ENCODE measurements at places on chromosomes 6 and 20. TPM values are rescaled to one million over a fixed set of nuclear protein-coding genes. Genes with fewer than 3 reads are reported as not detected.

DNA sequence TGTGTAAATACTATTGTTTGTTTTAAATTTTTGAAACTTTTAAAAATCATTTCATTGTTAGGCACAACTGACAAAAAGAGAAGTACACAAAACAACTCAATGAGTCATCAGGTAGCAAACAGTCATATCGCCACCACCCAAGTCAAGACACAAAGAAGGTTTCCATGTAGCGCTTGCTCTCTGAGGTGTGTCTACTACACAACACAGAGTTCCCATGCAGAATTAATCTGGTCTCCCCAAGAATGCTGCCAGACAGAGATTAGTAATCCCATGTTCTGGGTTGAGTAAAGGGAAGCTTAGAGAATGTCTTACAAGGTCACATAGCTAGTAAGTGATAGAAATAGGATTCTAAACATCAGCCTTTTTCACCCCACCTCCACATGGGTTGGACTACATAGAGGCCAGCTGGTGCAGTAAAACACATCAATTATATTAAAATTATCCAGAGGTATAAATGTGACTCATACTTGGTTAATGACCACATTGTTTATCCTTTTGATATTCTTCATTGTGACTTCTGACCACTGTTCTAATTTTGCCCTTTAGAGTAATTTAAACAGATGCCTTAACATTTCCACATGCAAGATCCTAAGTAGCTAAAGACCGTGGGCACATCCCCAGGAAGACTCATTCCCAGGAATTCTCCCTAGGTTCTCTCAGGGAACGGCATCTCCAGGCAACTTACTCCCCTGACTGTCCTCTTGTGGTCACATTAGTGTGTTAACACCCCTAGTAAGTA lies 413.5 kb downstream of the PRKN start:
- no peak for DNase-seq
- H3K36me3 ChIP-seq, result no peaks in the 10 kb centered on the region
- H3K4me3 ChIP-seq, result no peak overlapping the region
- H3K4me1 ChIP-seq, result no peaks in the 10 kb centered on the region
- H3K27me3 ChIP-seq, result no peaks in the 10 kb centered on the region
- H3K27ac ChIP-seq, result no peak overlapping the region

GRCh38 chr20:7499201-7499600 lies 441.1 kb downstream of the HAO1 start:
- no peak overlapping the region for H3K4me3 ChIP-seq
- no peak overlapping the region for H3K27ac ChIP-seq
- H3K27me3 ChIP-seq, result no peaks in the 10 kb centered on the region

- peaks cover 1% of the 10 kb centered on the region for H3K36me3 ChIP-seq
- no peak overlapping the region for H3K4me3 ChIP-seq
- no peak for DNase-seq
- H3K27me3 ChIP-seq, result no peaks in the 10 kb centered on the region
Observed at GRCh38 chr6:131721161-131721560, 10.3 kb upstream of the CTAGE9 start.

GRCh38 chr6:34630040-34630439 lies 66.5 kb downstream of the ILRUN start:
- H3K27ac ChIP-seq, result no peak overlapping the region
- no peak overlapping the region for H3K4me3 ChIP-seq
- H3K27me3 ChIP-seq, result no peaks in the 10 kb centered on the region

DNA sequence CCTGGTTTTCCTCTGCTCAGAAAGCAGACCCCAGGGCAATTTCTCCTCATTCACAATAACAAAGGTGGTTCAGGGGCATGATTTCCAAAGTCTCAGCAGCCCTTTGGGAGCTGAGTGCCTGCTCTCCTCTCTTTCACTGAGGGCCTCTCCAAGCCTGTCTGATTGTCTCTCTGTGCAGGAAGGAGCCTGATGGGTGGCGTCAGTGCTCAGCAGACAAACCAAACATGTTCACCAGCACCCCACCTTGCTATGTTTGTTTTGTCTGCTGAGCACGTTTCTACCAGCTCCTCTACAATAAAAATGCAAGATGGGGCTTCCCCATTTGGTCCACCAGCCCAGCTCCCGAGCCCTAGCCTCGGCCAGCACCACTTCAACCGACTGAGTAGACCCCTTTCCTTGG lies 25.4 kb upstream of the TCP11 start:
- H3K4me3 ChIP-seq, result no peak overlapping the region
- H3K36me3 ChIP-seq, result no peaks in the 10 kb centered on the region
- H3K27ac ChIP-seq, result peak overlapping the region; percentile 50
- H3K27me3 ChIP-seq, result no peaks in the 10 kb centered on the region
- peaks cover 4% of the 10 kb centered on the region for H3K4me1 ChIP-seq
- DNase-seq, result no peak

- peaks cover 4% of the 10 kb centered on the region for H3K27me3 ChIP-seq
- no peak overlapping the region for H3K27ac ChIP-seq
- H3K4me1 ChIP-seq, result peaks cover 5% of the 10 kb centered on the region
- DNase-seq, result no peak
- H3K4me3 ChIP-seq, result no peak overlapping the region
- H3K36me3 ChIP-seq, result peaks cover 2% of the 10 kb centered on the region
Observed at GRCh38 chr6:105896821-105897095, 189.4 kb upstream of the PRDM1 start.

DNA sequence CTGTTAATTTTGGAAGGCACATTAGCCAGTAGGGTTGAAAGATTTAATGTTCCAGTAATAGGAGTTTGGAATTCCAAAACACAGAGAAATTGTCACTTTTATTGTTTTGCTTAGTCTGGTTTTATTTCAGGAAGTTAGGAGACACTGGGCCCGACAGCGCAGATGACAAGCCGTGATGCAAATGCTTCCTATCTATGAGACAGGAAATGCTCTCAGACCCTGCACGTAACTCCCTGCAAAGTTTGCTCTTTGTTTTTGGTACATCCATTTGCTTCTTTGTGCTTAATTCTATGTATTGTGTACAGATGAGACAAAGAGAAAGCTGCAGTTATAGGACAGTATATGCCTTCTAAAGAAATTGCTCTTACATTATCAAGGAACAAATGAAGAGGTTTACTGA lies 201.6 kb upstream of the SGK1 start:
- no peaks in the 10 kb centered on the region for H3K36me3 ChIP-seq
- no peak for DNase-seq
- H3K4me3 ChIP-seq, result no peak overlapping the region
- peak overlapping the region; percentile 71 for H3K27ac ChIP-seq
- H3K27me3 ChIP-seq, result no peaks in the 10 kb centered on the region
- H3K4me1 ChIP-seq, result peaks cover 38% of the 10 kb centered on the region

DNA sequence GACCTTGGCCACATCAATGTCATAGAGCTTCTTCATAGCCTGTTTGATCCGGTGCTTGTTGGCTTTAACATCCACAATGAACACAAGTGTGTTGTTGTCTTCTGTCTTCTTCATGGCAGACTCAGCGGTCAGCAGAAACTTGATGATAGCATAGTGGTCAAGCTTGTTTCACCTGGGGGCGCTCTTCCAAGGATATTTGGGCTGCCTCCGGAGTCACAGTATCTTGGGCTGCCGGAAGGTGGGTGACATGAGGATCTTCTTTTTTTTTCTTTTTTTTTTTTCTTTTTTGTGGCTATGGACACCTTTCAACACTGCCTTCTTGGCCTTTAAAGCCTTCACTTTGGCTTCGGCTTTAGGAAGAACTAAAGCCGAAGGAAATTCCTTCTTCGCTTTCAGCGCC lies 244.6 kb downstream of the GJA1 start:
- H3K27ac ChIP-seq, result no peak overlapping the region
- no peaks in the 10 kb centered on the region for H3K27me3 ChIP-seq
- peaks cover 7% of the 10 kb centered on the region for H3K4me1 ChIP-seq
- DNase-seq, result no peak
- no peak overlapping the region for H3K4me3 ChIP-seq
- H3K36me3 ChIP-seq, result no peaks in the 10 kb centered on the region

DNA sequence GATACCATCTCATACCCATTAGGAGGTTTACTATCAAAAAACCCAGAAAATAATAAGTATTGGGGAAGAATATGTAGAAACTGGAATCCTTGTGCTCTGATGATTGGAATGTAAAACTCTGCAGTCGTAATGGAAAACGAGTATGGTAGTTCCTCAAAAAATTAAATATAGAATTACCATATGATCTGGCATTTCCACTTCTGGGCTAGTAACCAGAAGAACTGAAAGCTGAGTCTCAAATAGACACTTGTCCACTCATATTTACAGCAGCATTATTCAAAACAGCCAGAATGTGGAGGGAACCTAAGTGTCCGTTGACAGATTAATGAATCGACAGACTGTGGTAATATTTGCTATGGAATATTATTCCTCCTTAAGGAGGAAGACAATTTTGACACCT lies 44.3 kb downstream of the FOXC1 start:
- peaks cover 12% of the 10 kb centered on the region for H3K4me1 ChIP-seq
- no peak overlapping the region for H3K4me3 ChIP-seq
- H3K36me3 ChIP-seq, result peaks cover 7% of the 10 kb centered on the region

GRCh38 chr6:158496700-158497099 lies 63.2 kb upstream of the TMEM181 start:
- DNase-seq, result no peak
- H3K4me3 ChIP-seq, result no peak overlapping the region
- no peaks in the 10 kb centered on the region for H3K4me1 ChIP-seq
- H3K27ac ChIP-seq, result no peak overlapping the region
- H3K27me3 ChIP-seq, result no peaks in the 10 kb centered on the region

- no peak overlapping the region for H3K27ac ChIP-seq
- peak overlapping the region; percentile 83 for H3K4me3 ChIP-seq
- peaks cover 15% of the 10 kb centered on the region for H3K4me1 ChIP-seq
- no peak for DNase-seq
- H3K27me3 ChIP-seq, result no peaks in the 10 kb centered on the region
Observed at GRCh38 chr20:38927902-38928578, 1.8 kb downstream of the FAM83D start.

GRCh38 chr20:58905236-58905635 lies 52.7 kb downstream of the GNAS start:
- H3K27ac ChIP-seq, result no peak overlapping the region
- no peaks in the 10 kb centered on the region for H3K27me3 ChIP-seq
- DNase-seq, result no peak
- peaks cover 38% of the 10 kb centered on the region for H3K4me1 ChIP-seq

DNA sequence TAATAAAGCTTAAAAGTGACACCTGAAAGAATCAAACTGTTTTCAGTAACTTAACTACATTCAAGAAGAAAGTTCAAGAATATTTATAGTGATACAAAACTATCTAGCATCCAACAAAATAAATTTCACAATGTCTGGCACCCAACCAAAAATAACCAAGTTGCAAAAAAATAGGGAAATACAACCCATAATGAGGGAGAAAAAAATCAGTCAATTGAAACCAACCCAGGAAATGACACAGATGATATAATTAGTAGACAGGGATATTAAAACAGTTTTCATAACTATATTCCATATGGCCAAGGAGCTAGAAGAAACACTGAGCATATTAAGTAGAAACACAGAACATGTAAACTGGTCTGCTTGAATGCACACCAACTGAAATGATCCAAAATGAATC lies 120.2 kb upstream of the BEND3 start:
- DNase-seq, result no peak
- H3K27ac ChIP-seq, result no peak overlapping the region
- no peaks in the 10 kb centered on the region for H3K4me1 ChIP-seq
- H3K36me3 ChIP-seq, result peaks cover 26% of the 10 kb centered on the region
- no peak overlapping the region for H3K4me3 ChIP-seq

DNA sequence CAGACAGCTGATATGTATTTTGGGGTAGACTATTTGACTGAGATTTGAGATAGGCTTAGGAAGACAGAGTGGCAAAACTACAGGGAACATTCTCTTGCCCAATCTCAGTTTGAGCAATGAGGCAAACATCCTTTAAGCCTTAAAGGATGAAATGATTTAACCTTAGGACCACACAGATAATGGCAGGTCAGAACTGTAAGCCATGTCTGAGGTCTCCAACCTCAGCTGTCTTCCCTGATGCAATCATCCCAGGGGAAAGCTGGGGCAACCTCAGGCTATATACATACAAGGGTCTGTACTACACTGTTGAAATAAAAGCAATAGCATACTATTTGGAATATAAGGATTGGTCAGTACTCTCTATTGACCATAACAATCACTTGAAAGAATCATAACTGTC lies 83.8 kb upstream of the NUP153 start:
- no peak overlapping the region for H3K4me3 ChIP-seq
- no peaks in the 10 kb centered on the region for H3K27me3 ChIP-seq
- no peaks in the 10 kb centered on the region for H3K4me1 ChIP-seq
- H3K27ac ChIP-seq, result no peak overlapping the region
- no peak for DNase-seq

DNA sequence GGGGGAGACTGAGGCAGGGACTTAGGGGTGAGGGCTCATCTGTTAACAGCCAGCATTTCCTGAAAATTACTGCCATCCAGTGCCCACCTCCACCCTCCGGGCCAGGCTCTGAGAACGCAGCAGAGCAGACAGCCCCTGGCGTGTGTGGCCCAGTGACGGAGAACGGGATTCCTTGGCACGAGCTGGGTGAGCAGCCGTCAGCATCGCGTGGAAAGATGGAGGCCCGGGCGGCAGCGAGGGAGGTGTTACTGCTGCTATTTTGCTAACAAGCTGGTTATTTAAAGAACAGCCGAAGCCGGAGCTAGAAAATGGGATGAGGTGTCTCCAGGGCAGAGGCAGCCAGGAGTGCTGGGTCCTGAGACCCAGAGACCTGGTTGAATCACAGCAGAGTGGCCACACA lies 62.7 kb downstream of the DLGAP4 start:
- H3K36me3 ChIP-seq, result no peaks in the 10 kb centered on the region
- no peak overlapping the region for H3K4me3 ChIP-seq
- no peak overlapping the region for H3K27ac ChIP-seq
- no peaks in the 10 kb centered on the region for H3K4me1 ChIP-seq

- peaks cover 2% of the 10 kb centered on the region for H3K36me3 ChIP-seq
- no peak overlapping the region for H3K27ac ChIP-seq
- DNase-seq, result no peak
- peaks cover 20% of the 10 kb centered on the region for H3K4me1 ChIP-seq
- no peaks in the 10 kb centered on the region for H3K27me3 ChIP-seq
- no peak overlapping the region for H3K4me3 ChIP-seq
Observed at GRCh38 chr6:138129190-138129589, 22.0 kb upstream of the PERP start.

GRCh38 chr6:39961178-39961577 lies 26.9 kb upstream of the MOCS1 start:
- no peak overlapping the region for H3K4me3 ChIP-seq
- no peak for DNase-seq
- H3K4me1 ChIP-seq, result no peaks in the 10 kb centered on the region
- H3K27me3 ChIP-seq, result peaks cover 46% of the 10 kb centered on the region
- H3K36me3 ChIP-seq, result no peaks in the 10 kb centered on the region

GRCh38 chr6:130771741-130772140 lies 55.5 kb upstream of the SMLR1 start:
- H3K27me3 ChIP-seq, result no peaks in the 10 kb centered on the region
- no peak for DNase-seq
- no peak overlapping the region for H3K4me3 ChIP-seq
- H3K36me3 ChIP-seq, result no peaks in the 10 kb centered on the region
- H3K4me1 ChIP-seq, result no peaks in the 10 kb centered on the region
- no peak overlapping the region for H3K27ac ChIP-seq

GRCh38 chr6:129552413-129552812 lies 157.6 kb downstream of the ARHGAP18 start:
- no peak overlapping the region for H3K27ac ChIP-seq
- H3K27me3 ChIP-seq, result no peaks in the 10 kb centered on the region
- no peak overlapping the region for H3K4me3 ChIP-seq

C6orf47 gene
- 19.0 TPM for total RNA-seq

SCUBE3 gene
- 51.9 TPM for total RNA-seq

RPP40 gene
- 6.8 TPM for total RNA-seq

EMILIN3 gene
- 5.6 TPM for total RNA-seq

SLC22A2 gene
- not detected for total RNA-seq
